ENCODE measurements at places on chromosomes 6 and 20.

- no peak for DNase-seq
Measured at GRCh38 chr6:159080217-159080976, 35.6 kb upstream of the TAGAP start.

DNA sequence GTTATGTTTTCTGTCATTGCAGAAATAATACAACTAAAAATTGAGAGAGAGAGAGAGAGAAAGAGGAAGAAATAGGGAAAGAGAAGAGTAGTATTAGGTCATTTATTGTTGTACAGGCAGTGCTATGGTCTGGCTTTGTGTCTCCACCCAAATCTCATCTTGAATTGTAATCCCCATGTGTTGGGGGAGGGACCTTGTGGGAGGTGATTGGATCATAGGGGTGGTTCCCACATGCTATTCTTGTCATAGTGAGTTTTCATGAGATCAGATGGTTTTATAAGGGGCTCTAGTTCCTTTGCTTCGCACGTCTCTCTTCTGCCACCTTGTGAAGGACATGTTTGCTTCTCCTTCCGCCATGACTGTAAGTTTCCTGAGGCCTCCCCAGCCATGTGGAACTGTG, 677.4 kb upstream of the CHD6 start:
- DNase-seq: no peak

- no peak for DNase-seq
Measured at GRCh38 chr6:142786476-142786875, 158.5 kb downstream of the HIVEP2 start.

DNA sequence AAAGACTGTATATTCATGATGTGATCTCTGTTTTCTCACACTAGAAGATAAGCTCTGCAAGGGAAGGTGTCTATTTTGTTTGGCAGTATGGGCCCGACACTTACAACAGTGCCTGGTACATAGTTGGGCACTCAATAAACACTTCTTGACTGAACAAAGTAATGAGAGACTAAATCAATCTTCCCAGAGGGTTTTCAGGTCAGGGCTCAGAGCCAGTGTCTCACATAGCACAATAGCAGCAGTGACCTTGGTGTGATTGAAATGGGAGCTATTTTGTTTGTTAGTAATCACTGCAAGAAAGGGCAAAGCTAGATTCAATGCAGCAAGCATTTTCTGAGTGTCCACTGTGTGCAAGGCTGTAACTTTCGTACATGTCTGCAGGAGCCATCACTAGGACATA, 26.4 kb upstream of the GCM1 start:
- no peak for DNase-seq

GRCh38 chr20:60467078-60467477, 508.9 kb downstream of the CDH26 start:
- DNase-seq: no peak

- DNase-seq: no peak
Measured at GRCh38 chr6:31597006-31597405, 4.2 kb upstream of the NCR3 start.

DNA sequence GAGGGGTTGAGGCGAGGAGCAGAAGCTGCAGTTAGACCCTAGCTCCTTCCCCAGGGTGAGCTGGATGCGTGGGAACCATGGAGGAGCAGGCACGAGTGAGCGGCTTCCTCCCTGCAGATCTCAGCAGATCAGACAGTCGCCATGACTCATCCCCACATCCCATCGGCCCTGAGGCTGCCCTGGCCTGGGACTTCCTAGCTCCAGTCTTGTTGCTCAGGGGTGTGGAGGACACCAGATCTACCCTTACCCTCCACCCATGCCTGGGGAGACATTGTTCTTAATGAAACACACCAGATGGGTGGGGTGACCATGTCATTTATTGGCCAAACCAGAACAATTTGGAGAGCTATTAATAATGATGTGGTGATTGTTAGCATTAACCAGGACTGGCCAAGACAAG, 36.3 kb upstream of the TGM2 start:
- no peak for DNase-seq

- DNase-seq: no peak
Measured at GRCh38 chr20:47851774-47852173, 66.5 kb upstream of the SULF2 start.

DNA sequence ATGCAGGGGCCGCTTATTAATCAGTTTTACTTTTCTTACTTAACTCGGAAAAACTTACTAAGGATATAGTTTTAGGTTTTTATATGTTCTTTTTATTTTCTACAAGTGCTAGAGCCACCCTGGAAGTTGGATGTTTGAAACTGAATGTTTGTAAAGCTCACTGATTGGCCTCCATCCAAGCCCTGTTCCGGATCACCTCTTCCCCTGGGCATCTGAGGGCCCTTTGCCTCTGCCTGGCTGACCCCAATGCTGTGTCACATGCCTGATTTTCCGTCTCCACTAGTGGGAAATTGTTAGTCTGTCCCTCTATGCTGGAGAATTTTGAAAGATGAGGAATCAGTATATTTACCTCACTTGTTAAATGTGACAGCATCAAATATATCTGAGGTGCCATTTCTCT, 79.3 kb downstream of the SLC35F1 start:
- DNase-seq: no peak

DNA sequence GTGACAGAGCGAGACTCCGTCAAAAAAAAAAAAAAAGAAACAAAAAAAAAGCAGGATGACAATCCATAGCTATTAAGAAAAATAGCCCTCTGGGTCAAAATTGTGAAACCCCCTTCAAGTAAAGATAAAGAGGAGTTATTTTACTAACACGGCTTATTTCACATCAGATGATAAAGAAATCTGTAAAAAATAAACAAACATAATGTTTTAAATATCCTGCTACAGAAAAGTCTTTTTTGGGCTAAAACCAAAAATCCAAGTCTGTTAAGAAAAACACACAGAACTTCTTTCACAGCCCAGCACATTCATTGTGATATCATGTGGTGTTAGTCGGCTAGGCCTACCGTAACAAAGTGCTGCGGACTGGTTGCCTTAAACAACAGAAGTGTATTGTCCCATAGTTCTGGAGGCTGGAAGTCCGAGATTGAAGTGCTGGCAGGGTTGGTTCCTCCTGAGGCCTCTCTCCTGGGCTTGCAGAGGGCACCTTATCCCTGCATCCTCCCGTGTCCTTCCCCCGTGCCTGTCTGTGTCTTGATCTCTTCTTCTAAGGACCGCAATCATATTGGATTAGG, 239.2 kb upstream of the TAB2 start:
- no peak for DNase-seq

DNA sequence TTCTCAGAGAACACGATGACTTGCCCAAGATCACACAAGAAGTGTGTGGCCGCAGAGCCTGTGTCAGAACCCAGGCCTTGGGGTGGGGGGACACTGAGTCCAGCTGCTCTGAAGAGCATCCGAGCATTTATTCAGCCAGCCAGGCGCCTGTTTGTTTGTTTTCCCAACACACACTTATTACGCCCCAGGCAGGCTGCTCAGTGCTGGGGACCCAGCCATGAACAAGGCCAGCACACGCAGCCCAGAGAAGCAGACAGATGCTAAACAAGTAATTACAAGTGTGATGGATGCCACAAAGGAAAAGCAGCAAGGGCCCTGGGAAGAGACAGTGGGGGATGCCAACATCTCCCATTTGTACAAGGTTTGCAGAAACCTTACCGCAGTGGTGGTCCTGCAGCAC, 19.4 kb upstream of the SIRPA start:
- no peak for DNase-seq

DNA sequence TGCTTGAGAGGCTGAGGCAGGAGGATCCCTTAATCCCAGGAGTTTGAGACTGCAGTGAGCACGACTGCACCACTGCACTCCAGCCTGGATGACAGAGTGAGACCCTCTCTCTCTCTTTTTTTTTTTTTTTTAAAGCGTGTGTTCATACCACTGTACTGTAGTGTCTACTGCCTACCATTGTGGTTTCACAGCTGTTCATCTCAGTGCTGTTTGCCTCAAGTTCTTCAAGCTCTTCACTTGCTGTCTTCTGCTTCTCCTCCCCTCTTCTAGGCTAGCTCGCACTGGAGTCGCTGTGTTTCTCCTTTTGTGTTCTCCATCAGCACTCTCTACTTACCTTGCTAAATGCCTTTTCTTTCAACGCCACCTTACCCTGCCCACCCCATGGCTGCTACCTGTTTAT, 7.4 kb downstream of the FOXO3 start:
- DNase-seq: no peak

DNA sequence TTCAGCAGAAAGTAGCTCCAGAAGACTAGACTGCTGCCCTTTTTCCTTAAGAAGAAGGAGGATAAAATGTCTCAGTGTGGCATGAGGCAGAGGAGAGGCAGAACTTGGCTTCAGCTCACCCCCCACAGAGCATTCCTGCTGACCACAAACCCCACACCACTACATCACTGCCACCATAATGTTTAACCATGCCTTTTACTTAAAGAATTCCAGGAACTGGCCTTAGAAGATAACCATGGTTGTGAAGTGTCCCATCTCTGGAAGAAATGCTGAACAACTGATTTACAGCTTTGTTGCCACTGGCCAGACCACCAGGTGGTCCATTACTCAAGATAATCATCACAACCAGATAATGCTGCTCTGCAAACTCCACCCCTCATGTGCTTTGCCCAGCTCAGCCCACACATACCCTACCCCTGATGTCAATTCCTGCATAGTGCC, 154.1 kb downstream of the CD24 start:
- DNase-seq: no peak

- DNase-seq: no peak
Measured at GRCh38 chr6:78511009-78511408, 356.3 kb upstream of the IRAK1BP1 start.

- DNase-seq: no peak
Measured at GRCh38 chr6:112576423-112576822, 229.3 kb downstream of the RFPL4B start.
